ENCODE measurements at places on chromosomes 7 and 10. TPM values are rescaled to one million over a fixed set of nuclear protein-coding genes. Genes with fewer than 3 reads are reported as not detected.
A peak's percentile ranks its signal among the peaks of the same experiment; 100 is the strongest.

GRCh38 chr7:112571852-112572607 is 91.2 kb downstream of the LSMEM1 start:
- no peak for DNase-seq

GRCh38 chr10:7027913-7028808 is 382.7 kb downstream of the SFMBT2 start:
- DNase-seq: no peak

DNA sequence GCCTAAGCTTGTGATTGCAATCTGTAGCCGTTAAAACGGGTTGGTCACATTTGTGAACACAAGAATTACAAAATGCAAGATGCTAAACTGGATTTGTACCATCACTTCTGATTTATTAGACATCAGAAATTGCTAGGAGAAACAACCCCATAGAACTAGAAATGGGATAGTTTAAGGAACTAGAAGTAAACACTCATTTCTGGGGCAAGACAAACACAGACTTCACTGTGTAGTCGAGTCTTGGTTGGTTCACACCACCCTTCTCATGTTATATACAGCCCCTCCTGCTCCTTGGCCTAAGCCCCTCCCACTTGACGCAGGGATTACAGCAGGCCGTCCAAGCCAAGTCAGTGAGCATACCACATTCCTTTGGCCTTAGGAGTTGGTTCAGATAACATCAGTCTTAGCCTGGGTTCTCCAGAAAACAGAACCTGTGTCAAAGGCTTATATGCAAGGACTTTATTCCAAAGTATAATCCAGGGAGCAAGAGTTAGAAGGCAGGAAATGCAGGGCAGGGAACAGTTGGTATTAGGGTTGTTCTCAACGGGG is 2.0 kb upstream of the NRAP start:
- DNase-seq: no peak

- peak; percentile 51 for DNase-seq
Observed at GRCh38 chr10:13102002-13102794, 2.2 kb downstream of the OPTN start.

- no peak for DNase-seq
Observed at GRCh38 chr7:100349757-100350156, 8.2 kb upstream of the PILRB start.

GRCh38 chr7:131505636-131506557 is 50.5 kb downstream of the PODXL start:
- no peak for DNase-seq

GRCh38 chr7:36303202-36304098 is 86.2 kb upstream of the ANLN start:
- DNase-seq: peak; percentile 76

DNA sequence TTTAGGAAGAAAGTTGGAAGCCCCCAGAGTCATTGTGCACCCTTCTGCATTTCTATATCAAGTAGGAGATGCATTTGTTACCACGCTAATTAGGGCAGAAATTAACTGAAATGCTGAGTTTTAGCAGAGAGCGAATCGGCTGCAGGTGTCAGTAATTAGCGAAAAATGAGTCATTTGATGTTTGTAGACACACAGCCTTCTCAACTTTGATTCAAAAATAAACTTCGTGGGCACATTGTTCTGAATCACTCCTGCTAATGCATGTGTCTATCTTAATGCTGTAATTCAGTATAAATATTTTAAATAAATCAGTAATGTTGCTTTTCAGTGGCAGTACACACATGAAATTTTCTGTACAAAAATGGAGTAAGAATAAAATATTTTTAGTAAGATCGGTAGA is 109.5 kb upstream of the CARD11 start:
- no peak for DNase-seq

DNA sequence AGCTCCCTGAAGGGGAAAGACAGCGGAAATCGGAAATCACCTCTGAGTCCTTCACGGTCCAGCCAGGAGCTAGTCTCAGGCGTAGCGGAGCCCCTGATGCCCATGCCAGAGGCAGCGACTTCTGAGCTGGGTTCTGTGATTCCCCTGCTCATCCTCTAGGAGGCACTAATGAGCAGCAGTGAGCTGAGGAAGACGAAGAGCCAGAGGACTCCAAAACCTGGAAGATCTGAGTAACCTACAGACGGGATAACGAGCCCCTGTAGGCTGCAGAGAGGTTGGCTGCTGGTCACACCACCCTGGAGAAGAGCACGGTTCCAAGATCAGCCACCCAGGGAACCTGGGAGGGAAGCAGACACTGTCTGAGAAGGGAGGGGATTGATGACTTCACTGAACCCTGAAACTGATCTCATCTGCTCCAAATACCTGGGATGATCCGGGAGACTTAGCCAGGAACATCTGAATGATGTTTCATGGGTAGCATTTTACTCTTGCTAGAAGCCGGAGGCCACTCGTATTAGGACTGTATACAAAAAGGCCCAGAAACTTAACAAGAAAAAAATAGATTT is 304.1 kb downstream of the PAXIP1 start:
- DNase-seq: no peak

DNA sequence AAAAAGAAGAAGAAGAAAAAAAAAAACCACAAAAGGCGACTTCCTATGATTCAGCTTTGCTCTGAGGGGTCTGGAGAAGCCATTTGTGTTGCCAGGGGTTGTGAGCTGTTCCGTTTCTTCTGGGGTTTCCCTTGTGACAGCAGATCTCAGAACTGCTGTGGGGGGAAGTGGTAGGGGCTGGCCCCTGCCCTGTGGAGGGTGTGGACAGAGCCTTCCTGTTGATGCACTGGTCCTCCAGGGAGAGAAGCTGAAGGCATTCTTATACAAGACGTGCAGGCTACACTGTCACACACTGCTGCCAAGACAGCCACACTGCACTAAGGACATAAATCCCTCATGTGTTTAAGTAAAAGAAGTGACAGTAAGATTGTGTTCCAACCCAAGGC is 17.3 kb upstream of the CSGALNACT2 start:
- DNase-seq: peak; percentile 12

- DNase-seq: no peak
Observed at GRCh38 chr7:3683546-3684539, 382.8 kb downstream of the SDK1 start.

GRCh38 chr7:156496865-156497264 is 143.7 kb upstream of the RNF32 start:
- no peak for DNase-seq

DNA sequence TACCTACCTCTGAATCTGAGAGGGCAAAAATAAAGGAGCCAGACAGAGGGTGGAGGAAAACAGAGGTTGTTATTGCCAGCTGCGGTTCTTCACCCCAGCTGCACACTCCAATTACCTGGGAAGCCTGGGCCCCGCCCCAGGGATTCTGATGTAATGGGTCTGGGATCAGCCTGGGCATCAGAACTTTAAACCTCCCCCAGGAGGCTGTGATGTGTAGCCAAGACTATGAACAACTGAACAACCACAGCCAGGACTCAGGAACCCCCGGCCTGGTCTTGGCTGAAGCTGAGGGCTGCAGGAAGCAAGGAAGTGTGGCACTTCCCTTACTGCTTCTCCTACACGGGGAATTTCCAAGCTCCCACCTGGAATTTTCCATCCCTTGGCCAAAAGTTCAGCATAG is 89.3 kb downstream of the HIP1 start:
- DNase-seq: peak; percentile 75

- DNase-seq: peak; percentile 85
Observed at GRCh38 chr10:77756319-77757232, 119.0 kb upstream of the KCNMA1 start.

DNA sequence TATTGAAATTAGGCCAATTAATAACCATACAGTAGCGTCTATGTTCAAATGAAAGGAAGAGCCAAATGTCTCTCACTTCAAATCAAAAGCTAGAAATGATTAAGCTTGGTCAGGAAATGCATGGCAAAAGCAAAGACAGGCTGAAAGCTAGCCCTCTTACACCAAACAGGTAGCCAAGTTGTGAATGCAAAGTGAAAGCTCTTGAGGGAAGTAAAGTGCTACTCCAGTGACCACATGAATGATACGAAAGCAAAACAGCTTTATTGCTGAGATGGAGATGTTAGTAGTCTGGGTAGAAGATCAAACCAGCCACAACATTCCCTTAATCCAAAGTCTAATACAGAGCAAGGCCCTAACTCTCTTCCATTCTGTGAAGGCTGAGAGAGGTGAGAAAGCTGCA is 123.8 kb downstream of the TEX36 start:
- no peak for DNase-seq

GRCh38 chr7:129523924-129524323 is 21.6 kb downstream of the SMKR1 start:
- DNase-seq: no peak

DNA sequence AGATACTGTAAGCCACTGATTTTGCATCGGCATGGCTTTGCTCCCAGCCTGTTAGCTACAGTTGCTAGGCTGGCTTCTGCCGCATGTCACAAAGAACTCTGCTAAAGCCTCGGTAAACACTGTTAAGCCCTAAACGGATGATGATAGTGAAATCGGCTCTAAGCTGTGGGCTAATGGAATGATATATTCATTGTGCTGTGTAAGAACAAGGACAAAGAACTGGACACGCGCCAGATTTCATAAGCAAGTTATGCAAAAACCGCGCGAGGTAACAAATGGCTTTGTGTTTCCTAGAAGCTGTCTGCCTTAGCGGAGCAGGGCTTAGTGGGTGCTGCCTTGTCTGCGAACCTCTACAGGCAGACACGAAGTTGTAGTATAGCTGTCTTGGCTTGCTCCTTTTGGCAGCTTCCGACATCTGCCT is 331.3 kb upstream of the COBL start:
- no peak for DNase-seq

The EGR2 gene
- total RNA-seq: 0.37 TPM

The ACSM6 gene
- total RNA-seq: not detected

The LCOR gene
- 23.8 TPM for total RNA-seq

The RUFY2 gene
- total RNA-seq: 18.2 TPM

The AZGP1 gene
- total RNA-seq: not detected

The TYW1B gene
- total RNA-seq: 6.0 TPM

The CLEC5A gene
- total RNA-seq: not detected

The SPDYE9 gene
- total RNA-seq: not detected

The EIF5AL1 gene
- total RNA-seq: 0.51 TPM

The VSTM4 gene
- 1.0 TPM for total RNA-seq

Data from dermis blood vessel endothelial cell (primary cell).